ENCODE measurements at places on chromosomes 12 and 14.

DNA sequence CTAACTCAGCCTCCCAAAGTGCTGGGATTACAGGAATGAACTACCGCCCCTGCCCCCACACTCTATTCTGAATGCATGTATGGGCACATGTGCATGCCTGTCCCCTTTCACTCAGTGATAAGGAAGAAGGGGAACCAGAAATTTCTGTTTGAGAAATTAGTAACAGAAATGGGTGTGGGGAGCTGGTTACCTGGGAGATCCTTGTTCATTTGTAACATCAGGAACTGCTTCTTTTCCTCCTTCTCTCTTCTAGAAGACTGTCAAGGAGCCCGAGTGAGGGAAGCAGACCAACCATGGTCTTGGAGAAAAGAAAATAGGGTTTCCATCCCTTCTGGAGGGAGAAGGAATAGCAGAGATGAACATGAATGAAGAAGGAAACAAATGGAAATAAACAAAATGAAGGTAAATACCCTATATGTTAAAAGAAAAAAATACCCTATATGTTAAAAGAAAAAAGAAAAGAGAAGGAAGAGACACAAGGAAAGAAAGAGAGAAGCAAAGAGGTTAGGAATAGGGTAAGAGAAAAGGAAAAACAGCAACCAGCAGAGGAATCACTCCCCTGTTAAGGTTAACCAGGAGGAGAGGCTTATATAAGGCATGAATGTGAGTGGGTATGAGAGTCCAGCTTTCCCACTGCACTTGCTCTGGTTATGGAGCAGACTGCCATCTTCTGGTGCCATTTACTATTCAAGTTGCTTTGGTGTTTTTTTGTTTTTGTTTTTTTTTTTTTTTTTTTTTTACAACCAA lies 3.3 kb downstream of the PPP1R3E start:
- DNase-seq: peak; percentile 61

- DNase-seq: no peak
These were observed 207.6 kb upstream of the PDZRN4 start for GRCh38 chr12:40980427-40980961.

DNA sequence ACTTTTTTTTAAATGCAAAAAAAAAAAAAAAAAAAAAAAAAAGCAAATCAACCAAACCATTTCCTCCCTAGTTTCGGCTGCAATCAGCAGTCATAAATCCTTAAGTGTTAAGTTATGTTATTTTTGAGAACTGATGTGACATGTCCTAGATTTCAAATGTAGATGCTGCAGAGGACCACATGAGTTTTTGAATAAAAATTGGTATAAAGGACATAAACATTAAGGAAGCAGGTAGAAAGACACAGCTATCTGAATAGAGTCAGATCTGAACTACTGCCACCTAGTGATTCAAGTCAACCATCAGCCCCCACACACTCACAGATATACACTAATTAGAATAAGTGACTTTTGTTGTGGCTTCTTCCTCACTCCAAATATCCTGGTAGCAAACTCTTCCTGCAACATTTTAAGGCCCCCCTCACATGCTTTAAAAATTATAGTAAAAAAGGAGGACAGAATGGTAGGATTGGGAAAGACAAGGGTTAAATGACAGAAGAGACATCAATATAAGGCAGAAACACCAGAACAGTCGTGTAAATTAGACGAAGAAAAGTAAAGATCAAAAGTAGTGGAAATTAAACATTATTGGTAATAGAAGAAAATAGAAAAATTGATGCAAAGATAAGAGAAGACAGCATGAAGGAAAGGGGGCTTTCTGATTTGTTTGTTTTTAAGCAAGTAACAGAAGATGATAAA lies 394.5 kb upstream of the ATP2B1 start:
- peak; percentile 28 for DNase-seq

GRCh38 chr14:95260537-95261361 lies 59.0 kb downstream of the CLMN start:
- no peak for DNase-seq

DNA sequence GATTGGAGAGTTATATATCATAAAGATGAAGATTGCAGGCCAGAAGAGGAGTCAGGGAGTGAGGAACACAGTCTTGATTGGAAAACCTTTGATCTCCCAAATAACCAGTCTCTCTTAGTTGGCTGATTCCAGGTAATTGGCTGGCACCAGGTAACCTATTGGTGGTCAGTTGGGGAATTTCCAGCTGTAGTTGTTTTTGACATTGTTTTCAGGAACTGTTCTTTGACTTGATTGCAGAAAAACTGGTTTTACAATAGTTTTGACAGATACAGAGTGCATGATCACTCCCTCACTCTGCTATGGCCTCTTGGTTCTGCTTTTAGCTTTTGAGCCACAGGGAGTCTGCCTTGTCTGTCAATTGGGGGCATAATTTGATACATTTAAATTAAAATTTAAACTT lies 71.6 kb downstream of the ZNF641 start:
- DNase-seq: no peak

GRCh38 chr12:14774906-14775635 lies 28.2 kb downstream of the WBP11 start:
- DNase-seq: no peak

DNA sequence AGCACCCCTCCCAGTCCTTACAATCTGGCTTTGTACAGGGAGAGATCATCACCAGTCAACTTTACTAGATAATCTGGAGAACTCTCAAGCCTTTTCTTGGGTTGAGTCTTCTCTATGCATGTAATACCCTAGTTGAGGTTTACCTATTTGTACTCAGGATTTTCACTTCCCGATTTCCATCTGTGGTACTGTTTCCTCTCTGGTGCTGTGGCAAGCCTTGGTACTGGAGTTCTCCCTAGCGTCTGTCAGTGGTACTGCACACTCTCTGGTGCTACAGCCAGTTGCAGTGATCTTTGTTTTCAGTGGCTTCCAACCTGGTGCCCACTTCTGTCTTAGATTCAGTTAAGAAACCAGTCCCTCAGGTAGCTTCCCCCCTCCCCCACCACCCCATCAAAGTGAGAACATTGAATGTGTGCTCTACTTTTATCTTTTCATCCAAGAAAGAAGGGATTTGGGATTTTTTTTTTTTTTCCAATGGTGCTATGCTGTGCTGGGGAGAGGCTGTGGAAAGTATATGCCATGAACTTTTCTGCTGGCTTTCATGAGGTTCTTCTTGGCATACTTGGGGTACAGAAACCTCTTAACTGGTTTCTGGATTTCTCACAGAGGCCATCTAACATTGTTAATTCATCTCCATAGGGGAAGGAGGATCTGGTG lies 69.4 kb upstream of the EVL start:
- DNase-seq: peak; percentile 73

GRCh38 chr12:47590771-47591360 lies 115.0 kb downstream of the RPAP3 start:
- DNase-seq: no peak

GRCh38 chr12:32139064-32139421 lies 32.4 kb downstream of the BICD1 start:
- DNase-seq: peak; percentile 19

- DNase-seq: no peak
These were observed 3.1 kb downstream of the LHX5 start for GRCh38 chr12:113468365-113469223.

- DNase-seq: no peak
These were observed 124.9 kb downstream of the ATP23 start for GRCh38 chr12:58066296-58066695.

DNA sequence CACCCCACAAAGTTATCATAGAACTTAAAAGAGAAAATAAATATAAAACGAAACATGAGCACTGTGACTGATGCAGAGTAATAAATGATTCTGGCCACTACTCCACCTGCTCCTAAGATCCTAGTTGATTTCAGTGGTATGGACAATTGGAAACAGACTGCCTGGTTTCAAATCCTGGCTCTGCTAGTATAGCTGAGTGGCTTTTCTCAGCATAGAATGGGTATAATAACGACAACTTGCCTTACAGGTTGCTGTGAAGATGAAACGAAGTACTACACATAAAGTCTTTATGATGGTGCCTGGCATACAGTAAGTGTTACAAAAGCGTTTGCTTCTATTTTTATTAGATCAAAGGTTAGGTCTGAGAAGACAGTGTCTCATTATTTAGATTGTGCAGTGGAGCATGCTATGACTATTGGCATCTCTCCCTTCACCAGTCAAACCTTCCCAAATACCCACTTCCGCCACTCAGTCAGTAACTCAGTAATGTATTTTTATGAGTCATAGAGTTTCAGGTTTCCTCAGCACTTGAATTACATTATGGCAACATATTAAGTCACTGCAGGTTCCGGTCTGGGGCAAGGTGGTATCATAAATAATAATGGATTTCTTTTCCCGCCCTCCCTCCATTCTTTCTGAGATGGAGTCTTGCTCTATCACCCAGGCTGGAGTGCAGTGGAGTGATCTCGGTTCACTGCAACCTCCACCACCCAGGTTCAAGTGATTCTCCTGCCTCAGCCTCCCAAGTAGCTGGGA lies 29.7 kb upstream of the NR2C1 start:
- no peak for DNase-seq

DNA sequence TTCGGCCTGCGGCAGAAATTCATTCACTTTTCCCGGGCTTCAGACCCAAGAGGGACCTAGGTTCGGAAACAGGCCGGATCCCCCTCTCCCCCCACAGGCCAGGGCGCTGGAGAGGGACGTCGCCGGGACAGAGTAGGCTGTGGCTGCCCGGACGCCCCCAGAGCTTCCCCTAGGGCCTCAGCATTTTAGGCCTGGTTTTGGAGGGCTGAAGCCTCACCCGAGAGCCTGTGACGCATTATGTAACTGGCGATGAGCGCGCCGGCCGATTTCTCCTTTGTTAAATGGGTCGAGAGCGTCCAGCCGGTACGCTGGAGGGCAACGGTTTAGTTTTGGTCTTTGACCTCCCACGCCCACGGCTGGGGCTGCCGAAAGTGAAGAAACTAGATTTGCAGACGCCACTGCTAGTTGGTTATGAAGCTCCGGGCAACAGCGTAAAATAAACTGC lies 657 bp downstream of the PEBP1 start:
- DNase-seq: no peak

DNA sequence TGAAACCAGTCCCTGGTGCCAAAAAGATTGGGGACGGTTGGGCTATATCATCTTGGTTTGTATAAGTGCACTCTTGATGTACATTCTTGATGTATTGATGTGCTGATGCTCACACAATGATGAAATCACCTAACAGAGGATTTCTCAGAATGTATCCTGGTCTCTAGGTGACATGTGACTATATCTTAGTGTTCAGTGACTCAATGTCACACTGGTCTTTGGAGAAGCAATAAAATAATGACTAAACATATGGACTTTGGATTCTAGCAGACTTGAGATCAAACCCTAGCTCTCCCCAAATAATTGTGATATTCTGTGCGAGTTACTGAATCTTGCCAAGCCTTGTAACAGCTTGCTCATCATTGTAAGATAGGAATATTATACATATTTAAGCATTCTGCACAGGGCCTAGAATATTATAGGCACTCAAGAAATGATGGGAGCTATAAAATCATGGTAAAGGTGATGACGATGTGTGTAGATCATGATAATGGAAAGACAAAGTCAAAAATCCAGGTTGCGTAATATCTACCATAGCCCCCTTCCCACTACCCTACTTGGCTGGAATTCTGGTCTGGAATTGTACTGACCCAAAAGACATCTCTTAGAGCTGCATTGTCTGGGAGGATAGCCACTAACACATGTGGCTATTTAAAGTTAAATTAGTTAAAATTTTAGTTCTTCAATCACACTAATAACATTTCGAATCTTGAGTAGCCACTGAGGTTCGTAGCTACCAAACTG lies 117.6 kb upstream of the PWP1 start:
- no peak for DNase-seq

Data from Jurkat, Clone E6-1 (cell line).